ENCODE measurements at places on chromosomes 5 and 9.

DNA sequence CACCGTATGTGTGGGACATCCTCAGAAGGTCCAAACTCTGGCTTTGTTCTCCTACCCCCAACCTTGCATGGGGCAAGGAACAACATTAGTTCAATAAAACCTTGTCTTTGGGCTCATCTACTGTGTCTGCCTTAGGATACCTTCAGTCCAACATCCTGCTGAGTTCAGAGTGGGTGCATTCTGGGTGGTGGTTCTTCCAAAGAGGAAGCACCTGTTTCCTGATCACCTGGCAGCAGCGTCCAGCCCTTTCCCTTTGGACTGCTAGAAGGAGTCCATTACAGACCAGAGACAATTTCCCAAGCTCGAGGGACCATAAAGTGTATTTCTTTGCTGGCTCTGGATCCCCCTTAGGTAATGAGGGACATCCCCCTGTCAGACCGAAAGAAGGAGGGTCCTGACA lies 154.1 kb downstream of the SEMA6A start:
- DNase-seq: no peak

DNA sequence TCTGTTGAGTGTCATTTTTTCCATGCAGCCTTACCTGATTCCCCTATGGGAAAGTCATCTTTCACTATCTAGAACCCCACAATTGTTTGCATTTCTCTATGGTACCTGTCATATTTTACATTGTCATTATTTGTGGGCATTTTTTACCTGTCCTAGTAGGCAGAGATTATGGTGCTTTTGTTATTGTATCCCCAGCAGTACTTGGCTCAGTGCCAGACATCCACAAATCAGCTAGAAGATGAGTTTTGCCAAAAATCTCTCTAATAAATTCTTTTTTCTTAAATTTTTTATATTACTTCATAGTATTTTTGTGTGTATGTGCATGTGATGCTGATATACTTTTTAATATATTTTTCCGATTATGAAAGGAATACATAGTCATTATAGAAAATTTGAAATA lies 13.2 kb downstream of the GARNL3 start:
- DNase-seq: no peak

DNA sequence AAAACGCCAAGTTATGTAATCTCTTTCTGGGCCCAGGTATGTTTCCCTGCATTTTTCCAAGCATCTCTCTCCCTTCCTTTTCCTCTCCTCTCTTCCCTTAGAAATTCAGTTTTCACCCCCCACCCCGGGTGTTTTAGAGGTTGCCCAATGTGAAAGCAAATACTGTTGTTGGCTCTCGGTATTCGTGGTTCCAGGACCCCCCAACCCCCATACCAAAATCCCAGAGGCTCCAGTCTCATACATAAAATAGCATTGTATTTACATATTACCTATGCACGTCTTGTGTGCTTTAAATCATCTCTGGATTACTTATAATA lies 48.8 kb downstream of the ACER2 start:
- DNase-seq: no peak

DNA sequence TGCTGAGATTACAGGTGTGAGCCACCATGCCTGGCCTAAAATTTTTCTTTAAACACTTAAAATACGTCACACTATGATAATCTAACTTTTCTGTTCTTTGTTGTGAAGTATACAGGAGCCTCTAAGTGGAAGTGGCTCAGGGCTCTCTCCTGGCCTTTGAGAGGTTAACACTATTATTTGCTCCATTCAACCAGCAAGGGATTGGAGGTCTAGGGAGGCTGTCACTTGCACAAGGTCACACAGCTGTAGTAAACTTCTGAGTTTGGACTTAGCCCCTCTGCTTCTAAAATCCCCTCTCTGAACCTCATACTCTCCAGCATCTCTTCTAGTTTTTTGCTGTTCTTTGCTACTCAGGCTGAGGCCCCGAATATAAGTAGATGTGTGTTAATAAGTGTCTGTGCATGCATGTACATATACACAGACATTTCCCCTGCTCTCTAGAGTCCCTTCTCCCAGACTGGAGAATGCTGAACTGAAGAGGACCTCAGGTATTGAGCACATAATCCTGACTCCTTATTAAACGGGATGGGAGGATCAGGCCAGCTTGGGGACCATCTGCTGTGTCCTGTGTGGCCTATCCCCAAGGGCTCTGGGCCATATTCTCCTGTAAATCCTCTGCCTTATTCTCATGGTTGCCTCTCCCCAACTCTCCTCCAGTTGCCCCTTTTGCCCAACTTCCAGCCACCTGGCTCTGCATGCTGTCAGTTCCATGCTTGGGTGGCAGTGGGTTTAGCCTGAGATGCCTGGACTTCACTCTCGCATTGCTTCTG lies 87.0 kb upstream of the SPRY4 start:
- DNase-seq: no peak
